GM04503 (cell line): ENCODE measurements at places on chromosomes 5 and 9.

GRCh38 chr9:105887679-105888078 is 193.3 kb downstream of the TMEM38B start:
- no peak for DNase-seq

- DNase-seq = no peak
Observed at GRCh38 chr9:27198190-27198589, 89.2 kb downstream of the TEK start.

- DNase-seq = no peak
Observed at GRCh38 chr5:113244966-113245365, 189.8 kb downstream of the TSSK1B start.

GRCh38 chr5:30324083-30324482 is 869.4 kb upstream of the CDH6 start:
- no peak for DNase-seq

GRCh38 chr9:129558551-129559505 is 62.1 kb downstream of the C9orf50 start:
- DNase-seq = no peak

DNA sequence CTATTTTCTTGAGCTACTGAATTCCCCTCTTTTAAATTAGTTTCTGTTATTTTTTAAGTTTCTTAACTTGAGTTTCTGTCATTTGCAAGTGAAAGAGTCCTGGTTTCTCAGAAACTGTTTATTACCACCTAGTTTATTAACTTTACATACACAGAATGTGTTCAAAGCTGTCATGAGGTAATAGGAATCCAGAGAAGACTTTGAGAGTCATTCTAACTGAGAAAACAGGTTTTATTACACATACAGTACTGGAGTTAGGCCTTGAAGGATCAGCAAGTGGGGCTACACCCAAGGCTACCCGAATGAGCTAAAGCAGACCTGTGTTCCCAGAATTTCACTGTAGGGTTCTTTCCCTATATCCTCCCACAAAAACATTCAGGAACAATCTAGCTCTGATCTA is 33.1 kb downstream of the FAM114A2 start:
- DNase-seq = no peak
